ENCODE measurements at places on chromosomes 6 and 20. TPM values are rescaled to one million over a fixed set of nuclear protein-coding genes. Genes with fewer than 3 reads are reported as not detected.
A peak's percentile ranks its signal among the peaks of the same experiment; 100 is the strongest.

VARS1 gene
- total RNA-seq, result 331 TPM

DNA sequence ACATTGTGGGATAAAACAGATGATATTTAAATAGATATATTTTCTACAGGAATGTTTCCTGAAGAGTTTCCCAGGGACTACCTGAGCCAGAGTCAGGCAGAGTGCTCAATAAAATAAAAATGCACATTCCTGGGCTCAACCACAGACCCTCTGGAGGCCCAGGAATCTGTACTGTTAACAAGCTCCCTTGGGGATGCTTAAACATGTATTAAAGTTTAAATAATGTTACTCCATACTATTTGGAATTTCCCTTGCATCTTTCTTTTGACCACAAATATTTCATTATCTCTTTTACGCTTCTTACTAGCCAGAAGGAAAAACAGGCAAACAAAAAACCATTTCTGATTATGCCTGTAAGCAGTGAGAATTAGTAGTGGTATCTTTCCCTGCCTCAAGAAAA, 42.3 kb downstream of the GPR63 start:
- no peak overlapping the region for H3K27ac ChIP-seq
- H3K4me1 ChIP-seq, result no peaks in the 10 kb centered on the region
- no peak overlapping the region for H3K4me3 ChIP-seq
- no peaks in the 10 kb centered on the region for H3K36me3 ChIP-seq

- H3K36me3 ChIP-seq, result no peaks in the 10 kb centered on the region
- no peak overlapping the region for H3K4me3 ChIP-seq
- DNase-seq, result no peak
- peaks cover 9% of the 10 kb centered on the region for H3K27me3 ChIP-seq
- peaks cover 18% of the 10 kb centered on the region for H3K4me1 ChIP-seq
- H3K27ac ChIP-seq, result no peak overlapping the region
These were observed 165.4 kb upstream of the CHD6 start for GRCh38 chr20:41783423-41784208.

- no peak overlapping the region for H3K4me3 ChIP-seq
- H3K27me3 ChIP-seq, result no peaks in the 10 kb centered on the region
- H3K27ac ChIP-seq, result no peak overlapping the region
- no peak for DNase-seq
- no peaks in the 10 kb centered on the region for H3K36me3 ChIP-seq
- no peaks in the 10 kb centered on the region for H3K4me1 ChIP-seq
These were observed 247.7 kb upstream of the PMEPA1 start for GRCh38 chr20:57957411-57958049.

- H3K27me3 ChIP-seq, result no peaks in the 10 kb centered on the region
- H3K36me3 ChIP-seq, result no peaks in the 10 kb centered on the region
- DNase-seq, result no peak
- no peak overlapping the region for H3K4me3 ChIP-seq
These were observed 238.0 kb downstream of the COL12A1 start for GRCh38 chr6:74967821-74968220.

- no peaks in the 10 kb centered on the region for H3K36me3 ChIP-seq
- H3K27me3 ChIP-seq, result no peaks in the 10 kb centered on the region
- no peak overlapping the region for H3K4me3 ChIP-seq
- H3K4me1 ChIP-seq, result no peaks in the 10 kb centered on the region
These were observed 646.6 kb downstream of the HACE1 start for GRCh38 chr6:104212977-104213668.

CTAGE9 gene
- not detected for total RNA-seq

GRCh38 chr6:167113047-167113754, 9.7 kb upstream of the CCR6 start:
- no peaks in the 10 kb centered on the region for H3K36me3 ChIP-seq
- H3K27ac ChIP-seq, result no peak overlapping the region
- H3K4me3 ChIP-seq, result no peak overlapping the region
- H3K27me3 ChIP-seq, result peaks cover 100% of the 10 kb centered on the region
- no peak for DNase-seq
- peaks cover 5% of the 10 kb centered on the region for H3K4me1 ChIP-seq

DNA sequence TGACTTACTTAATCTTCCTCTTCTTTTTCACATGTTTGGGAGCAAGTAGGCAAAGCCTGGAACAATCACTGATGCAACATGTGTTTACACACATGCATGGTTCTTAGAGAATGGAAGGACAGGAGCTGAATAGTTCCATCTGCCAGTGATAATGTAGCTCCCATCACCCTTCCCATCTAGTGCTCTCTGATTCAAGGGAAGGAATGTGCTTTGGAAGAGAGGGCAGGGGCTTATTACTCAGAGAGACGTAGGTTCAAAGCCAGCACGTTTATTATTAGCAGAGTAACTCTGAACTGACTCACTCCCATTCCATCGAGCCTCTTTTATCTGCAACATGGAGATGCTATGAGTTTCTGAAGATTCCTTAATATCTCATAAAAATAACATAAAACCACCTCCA, 211.9 kb downstream of the GMPR start:
- H3K27ac ChIP-seq, result no peak overlapping the region
- no peak for DNase-seq
- no peaks in the 10 kb centered on the region for H3K36me3 ChIP-seq
- H3K4me1 ChIP-seq, result no peaks in the 10 kb centered on the region
- no peak overlapping the region for H3K4me3 ChIP-seq

GRCh38 chr6:145813285-145814034, 1.1 kb downstream of the FBXO30 start:
- peaks cover 20% of the 10 kb centered on the region for H3K36me3 ChIP-seq
- peaks cover 18% of the 10 kb centered on the region for H3K4me1 ChIP-seq
- peak overlapping the region; percentile 87 for H3K4me3 ChIP-seq
- peak overlapping the region; percentile 82 for H3K27ac ChIP-seq
- DNase-seq, result no peak

DNA sequence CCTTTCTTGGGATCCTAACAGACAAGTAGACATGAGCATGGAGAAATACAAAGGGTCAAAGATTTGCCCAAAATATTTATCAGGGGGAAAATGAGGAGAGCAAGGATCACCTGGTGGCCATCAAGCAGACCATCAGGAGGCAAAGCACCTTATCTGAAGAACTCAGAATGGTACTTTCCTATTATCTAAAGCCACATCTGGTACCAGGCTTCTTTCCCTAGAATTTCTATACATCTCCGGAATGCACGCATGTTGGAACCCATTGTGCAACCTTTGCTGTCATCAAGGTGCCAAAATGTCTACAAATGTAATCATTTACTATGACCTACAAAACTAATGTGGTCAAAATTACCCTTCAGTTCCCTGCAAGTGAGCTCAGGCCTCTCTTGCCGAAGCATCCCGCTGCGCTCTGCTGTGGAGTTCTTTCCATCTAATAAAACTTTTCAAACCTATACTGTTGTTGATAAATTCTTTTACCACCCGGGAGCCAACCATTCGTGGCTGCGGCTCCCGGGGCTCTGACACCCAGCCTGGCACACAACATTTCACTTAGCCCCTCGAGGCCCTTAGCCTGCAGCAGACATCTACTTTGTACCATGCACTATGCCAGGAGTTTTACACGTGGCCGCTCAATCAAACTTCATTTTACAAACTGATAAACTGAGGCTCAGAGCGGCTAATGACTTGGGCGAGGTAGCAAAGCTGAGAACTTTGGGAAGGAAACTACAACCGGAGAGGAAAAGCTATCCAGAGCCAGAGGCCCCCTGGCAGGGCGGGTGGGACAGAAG, 3.8 kb upstream of the CPXM1 start:
- peaks cover 34% of the 10 kb centered on the region for H3K4me1 ChIP-seq
- H3K36me3 ChIP-seq, result peaks cover 7% of the 10 kb centered on the region
- peaks cover 97% of the 10 kb centered on the region for H3K27me3 ChIP-seq

DNA sequence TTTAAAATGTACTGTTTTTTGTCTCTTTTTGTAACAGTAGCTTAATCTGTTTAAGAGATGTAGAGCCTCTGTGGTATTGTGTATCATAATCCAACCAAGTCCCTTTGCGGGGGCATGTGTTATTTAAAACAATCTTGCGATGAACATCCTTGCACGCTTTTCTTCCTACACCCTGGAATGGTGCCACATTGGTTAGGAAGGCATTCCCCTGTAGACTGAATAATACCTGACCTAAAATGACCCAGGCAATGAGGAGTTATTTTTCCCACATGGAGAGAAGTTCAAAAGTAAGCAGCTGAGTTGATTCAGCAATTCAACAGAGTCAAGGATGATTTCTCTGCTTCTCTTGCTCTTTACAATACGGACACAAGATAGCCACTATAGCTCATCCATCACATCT, 142.0 kb upstream of the PMEPA1 start:
- H3K27me3 ChIP-seq, result no peaks in the 10 kb centered on the region
- DNase-seq, result no peak
- H3K4me3 ChIP-seq, result no peak overlapping the region
- no peaks in the 10 kb centered on the region for H3K36me3 ChIP-seq
- no peaks in the 10 kb centered on the region for H3K4me1 ChIP-seq

RNF217 gene
- total RNA-seq, result 16.4 TPM

DNA sequence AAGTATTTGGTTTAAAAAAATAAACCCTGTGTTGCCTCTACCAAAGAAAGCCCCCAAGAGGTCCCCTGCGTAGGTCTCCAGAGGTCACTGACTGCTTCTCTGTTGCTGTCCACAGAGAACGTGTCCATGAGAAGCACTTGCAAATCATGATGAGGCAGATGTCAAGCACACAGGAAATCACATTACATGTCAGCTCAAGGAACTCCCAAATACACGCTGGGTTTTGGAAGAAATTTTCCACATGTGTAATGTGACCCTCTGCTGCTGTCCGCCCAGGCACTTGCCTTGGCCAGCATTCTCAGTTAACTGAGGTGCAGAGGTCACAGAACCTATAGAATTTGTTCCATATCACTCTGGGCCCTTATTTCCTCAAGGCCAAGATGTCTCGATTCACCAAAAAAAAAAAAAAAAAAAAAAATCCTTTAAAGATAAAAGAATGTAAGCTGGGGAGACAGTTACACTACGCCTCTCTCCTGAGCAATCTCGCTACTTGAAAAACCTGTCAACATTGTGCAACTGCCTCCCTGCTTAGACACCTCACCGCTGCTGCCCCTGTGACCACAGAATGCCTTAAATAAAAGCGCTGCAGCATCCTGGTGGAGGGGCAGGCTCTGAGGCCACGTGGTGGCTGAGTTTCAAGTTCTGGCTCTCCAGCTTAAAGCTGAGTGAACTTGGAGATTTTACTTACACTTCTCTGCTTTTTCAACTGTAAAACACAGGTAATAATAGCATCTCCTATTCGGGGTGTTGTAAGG, 42.3 kb downstream of the SLC22A23 start:
- DNase-seq, result no peak
- peaks cover 10% of the 10 kb centered on the region for H3K36me3 ChIP-seq
- no peak overlapping the region for H3K27ac ChIP-seq

DNA sequence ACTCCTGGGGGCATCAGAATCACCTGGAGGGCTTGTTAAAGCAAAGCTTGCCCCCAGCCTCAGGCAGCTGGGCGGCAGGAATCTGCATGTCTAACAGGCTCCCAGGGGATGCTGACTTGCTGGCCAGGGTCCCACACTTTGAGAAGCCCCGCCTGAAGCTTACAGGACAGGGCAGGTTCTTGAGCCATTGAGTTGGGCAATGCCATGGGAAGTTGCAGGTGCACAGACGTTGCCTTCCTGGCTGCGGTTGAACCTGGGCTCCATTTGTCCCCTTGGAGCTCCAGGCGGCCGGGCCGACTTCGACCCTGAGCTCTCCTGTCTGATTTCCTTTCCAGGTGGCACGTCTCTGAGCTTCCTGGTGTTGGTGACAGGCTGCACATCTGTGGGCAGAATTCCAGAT, 46.8 kb downstream of the SYNJ2 start:
- H3K27ac ChIP-seq, result no peak overlapping the region
- H3K4me1 ChIP-seq, result peaks cover 43% of the 10 kb centered on the region
- no peak for DNase-seq
- no peaks in the 10 kb centered on the region for H3K27me3 ChIP-seq
- peaks cover 28% of the 10 kb centered on the region for H3K36me3 ChIP-seq

DNA sequence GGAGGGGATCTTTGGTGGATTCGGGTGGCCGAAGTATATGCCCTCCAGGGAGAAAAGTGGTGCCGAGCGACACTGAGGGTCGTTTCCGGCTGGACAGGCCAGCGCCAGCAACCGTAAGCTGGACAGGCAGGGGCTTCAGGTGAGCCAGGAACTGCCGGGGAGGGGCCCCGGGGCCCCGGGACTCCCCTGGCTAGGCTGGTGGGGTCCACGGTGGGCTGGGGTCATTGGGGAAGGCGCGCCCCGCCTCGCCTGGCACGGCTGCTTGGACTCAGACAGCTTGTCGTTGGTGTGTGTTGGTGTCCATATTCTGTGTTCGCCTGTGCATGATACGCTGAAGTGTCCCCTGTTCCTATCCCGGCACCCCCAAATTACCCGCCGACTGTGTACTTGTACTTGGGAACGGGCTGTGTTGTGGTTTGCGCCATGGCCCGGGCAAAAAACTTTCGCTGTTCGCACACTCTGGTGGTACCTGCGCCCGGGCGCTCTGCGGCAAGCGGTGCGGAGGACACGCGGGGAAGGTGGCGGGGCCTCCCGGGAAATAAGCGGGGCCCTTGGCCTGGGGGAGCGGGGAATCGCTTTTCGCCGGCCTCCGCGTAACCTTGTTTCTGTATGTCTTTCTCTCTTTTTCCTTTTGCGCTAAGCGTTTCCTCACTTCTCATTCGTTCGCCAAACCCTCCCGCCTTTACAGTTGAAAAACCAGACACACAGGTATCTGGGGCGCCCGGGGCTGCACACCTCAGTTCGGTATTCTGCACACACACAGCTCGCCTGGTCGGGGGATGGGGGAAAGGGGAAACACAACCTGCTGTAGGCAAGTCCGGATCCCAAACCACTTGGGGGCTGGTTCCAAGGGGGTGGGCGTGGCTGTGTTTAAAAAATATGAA, 3.2 kb downstream of the GNAS start:
- DNase-seq, result peak; percentile 81
- peaks cover 12% of the 10 kb centered on the region for H3K36me3 ChIP-seq
- H3K27ac ChIP-seq, result no peak overlapping the region
- peaks cover 13% of the 10 kb centered on the region for H3K4me1 ChIP-seq
- H3K27me3 ChIP-seq, result peaks cover 62% of the 10 kb centered on the region

MUC21 gene
- not detected for total RNA-seq

LY6G6F gene
- not detected for total RNA-seq

KCNK16 gene
- not detected for total RNA-seq

DNA sequence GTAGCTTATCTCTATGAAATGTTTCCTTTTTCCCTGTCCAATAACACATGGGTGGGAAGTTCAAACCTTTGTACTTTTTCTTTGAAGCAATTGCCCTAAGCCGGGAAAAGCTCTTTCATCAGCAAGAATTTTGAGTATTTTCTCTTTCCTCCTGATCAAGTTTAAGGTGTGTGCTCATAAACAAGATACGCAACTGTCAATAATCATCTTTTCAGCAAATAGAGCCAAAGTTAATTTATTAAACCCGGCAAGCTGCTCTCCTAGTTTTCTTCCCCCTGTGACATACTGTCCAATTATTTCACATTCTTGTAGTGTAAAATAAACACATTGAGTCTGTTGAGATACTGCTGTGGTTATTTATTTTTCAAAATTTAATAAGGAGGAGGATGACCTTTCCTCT, 194.4 kb downstream of the EDN1 start:
- no peak overlapping the region for H3K4me3 ChIP-seq
- H3K27me3 ChIP-seq, result no peaks in the 10 kb centered on the region
- H3K36me3 ChIP-seq, result peaks cover 4% of the 10 kb centered on the region
- peaks cover 52% of the 10 kb centered on the region for H3K4me1 ChIP-seq

- DNase-seq, result no peak
- no peaks in the 10 kb centered on the region for H3K4me1 ChIP-seq
- no peaks in the 10 kb centered on the region for H3K36me3 ChIP-seq
- H3K27ac ChIP-seq, result no peak overlapping the region
- H3K27me3 ChIP-seq, result no peaks in the 10 kb centered on the region
- H3K4me3 ChIP-seq, result no peak overlapping the region
These were observed 109.3 kb downstream of the DNAH8 start for GRCh38 chr6:38824243-38824894.
